KG1 (cell line): ENCODE measurements at places on chromosomes 7 and 10.

GRCh38 chr7:45390731-45391130 lies 183.4 kb upstream of the ADCY1 start:
- no peak for DNase-seq

GRCh38 chr7:2575733-2576340 lies 17.1 kb downstream of the IQCE start:
- no peak for DNase-seq

DNA sequence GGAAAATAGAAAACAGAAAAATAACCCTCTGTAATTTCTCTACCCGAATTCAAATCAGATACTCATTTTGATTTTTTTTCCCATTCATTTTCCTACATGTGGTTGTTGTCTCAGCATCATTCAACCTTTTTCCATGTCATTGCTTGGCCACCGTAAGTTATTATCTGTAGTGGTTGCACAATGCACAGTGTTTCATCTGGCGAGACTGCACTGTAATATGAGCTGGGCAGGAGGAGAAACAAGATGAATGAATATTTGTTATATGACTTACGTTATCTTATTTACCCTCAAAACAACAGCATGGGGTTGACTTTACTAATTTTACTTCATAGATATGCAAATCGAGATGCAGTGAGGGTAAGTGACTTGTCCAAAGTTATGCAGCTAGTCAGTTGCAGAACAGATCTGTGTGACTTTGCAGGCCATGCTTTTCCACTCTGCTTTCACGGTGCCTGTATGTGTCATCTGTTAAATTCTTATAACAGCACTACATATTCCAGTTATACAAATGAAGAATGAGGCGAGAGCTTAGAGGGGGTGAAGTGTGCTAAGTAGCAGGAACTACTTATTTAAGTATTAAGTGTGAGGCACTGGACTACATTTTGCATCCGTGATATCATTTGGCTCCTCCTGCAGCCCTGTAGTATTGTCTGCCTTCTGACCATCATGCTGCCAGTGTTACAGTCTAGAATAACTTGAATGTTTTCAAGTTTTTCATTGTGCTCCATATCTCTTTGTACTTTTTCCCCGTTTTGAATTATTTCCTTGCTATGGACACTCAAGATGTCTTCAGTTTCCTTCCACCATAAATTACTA lies 56.7 kb downstream of the ZMYND11 start:
- no peak for DNase-seq

GRCh38 chr10:70197235-70197945 lies 27.1 kb upstream of the SAR1A start:
- DNase-seq: no peak

GRCh38 chr7:50739744-50740435 lies 42.8 kb downstream of the GRB10 start:
- peak; percentile 61 for DNase-seq

- no peak for DNase-seq
These were observed 151.4 kb downstream of the CDH23 start for GRCh38 chr10:71547876-71548846.

DNA sequence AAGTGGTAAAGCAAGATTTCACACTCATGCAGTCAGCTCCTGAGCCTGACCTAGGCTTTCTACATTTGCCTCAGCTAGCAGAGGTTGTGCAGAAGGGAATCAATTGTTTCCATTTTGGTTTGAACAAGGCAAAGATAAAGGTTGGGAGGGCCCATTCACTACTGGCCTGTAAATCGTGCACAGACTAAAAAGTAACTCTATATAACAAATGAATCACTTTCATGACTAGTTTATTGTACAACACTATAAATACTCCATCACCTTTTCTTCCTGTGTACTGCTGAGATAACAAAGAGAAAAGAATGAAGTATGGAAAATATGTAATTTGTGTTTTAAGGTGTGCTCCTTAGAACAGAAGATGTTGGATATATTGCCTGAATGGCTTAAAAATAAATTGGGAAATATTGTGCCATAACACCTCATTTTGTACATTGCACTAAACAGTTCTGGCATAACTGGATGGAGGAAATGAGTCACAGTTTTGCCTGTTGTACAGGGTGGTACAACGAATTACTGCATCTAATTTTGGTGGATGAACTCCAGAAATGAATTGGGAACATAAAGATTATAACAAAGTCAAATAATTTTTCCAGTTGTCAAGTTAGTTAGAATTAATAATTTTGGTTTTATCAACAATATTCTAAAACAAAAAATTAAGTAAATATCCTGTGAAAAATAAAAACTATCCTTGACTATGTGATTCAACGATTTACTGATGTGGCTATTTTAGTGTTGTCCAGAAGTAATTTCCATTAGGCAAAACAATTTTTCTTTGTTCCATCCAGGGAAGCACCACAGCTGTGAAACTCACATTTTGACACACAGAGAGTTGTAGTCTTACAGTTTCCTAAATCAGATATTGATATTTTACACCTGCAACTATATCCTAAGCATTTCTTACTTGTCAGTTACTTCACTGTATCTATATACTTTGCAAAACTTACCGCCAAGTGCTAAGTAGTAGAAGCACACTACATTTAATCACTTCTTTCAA lies 18.0 kb downstream of the SEMA3C start:
- no peak for DNase-seq

DNA sequence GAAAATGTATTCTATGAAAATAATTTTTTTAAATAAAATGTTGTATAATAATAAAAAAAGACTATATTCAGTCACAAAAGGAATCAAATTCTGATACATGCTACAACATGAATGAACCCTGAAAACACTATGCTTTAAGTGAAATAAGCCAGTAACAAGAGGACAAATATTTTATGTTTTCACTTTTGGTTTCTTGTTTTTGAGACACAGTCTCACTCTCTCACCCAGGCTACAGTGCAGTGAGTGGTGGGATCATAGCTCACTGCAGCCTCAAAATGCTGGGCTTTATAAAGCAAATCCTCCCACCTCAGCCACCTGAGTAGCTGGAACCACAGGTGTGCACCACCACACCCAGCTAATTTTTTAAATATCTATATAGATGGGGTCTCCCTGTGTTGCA lies 64.2 kb downstream of the CNOT4 start:
- DNase-seq: no peak

DNA sequence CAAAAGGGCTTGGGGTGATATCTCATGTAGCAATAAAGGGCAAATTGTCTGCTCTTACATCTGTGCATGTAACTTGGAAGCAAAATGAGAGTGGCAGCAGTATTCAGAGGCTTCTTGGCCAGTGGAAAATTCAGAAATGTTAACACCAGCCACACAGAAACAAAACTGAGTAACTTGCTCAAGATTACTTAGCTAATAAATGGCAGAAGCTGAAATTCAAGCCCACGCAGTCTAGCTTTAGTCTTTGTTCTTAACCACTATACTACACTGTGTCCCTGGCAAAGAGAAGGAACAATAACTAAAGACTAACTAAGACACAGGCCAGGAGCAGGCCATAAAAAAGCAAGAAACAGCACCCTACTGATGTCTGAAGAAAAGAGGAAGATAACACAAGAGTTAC lies 185.9 kb upstream of the ASAH2 start:
- no peak for DNase-seq

DNA sequence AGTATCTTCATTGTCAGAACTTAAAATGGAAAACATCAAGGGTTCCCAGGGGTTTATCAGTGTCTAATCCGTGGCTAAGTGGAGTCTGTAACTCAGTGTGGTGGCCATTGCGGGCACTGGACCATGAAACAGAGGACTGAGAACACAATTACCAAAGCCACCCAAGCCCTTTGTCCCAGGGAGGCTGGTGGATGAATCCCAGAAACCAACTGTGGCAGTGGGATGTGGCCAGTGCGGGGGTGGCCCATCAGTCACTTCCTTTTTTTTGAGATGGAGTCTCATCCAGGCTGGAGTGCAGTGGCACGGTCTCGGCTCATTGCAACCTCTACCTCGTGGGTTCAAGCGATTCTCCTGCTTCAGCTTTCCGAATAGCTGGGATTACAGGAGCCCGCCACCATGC lies 61.8 kb downstream of the TACC2 start:
- no peak for DNase-seq

DNA sequence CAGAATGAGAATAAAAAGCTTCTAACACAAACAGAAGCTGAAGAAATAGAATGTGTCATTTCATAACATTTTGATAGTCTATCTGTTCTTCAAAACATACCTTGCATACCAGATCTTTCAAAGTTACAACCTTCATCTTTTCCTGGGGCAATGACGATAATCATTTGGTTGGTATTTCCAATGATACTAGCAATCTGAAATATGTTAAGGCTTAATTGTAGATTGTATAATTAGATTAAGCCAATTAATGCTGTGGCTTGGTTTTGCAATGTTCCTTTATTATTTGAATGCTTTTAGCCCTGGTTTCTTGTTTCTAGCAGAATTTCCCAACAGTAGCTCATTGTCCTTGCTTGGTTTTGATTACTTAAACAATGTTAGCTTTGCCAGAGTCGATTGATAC lies 84.6 kb downstream of the CABCOCO1 start:
- DNase-seq: no peak

GRCh38 chr10:119803264-119803663 lies 69.4 kb downstream of the MCMBP start:
- DNase-seq: no peak

DNA sequence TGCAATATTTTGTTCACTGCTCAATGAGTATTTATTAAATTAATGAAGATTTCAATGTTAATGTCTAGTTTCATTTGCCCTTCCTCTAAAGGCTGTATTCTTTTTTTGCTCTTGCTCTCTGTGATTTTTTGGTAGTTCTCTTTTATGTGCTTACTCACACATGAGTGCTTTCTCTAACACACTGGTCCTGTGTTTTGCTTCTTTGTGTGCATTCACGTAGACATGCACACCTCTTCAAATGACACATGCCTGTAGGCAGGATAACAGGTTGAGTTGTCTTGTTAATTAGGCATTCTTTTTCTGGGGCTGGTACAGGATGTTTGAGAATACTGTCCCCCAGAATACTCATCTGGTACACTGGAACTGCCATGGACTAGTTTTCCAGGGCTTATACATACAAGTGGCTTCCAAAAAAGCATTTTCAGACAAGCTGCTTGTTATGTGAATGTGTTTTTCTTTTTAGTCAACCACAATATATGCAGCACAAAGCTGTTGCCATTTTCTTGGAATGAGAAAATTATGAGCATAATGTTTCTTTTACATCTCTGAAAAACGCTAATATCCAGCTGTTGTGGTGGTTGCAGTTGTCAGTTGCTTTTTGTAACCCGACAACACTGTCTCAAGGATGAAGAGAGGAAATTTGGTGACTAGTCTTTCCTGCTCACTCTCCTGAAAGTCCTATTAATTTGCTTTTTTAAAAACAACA lies 416.4 kb downstream of the AUTS2 start:
- DNase-seq: no peak

DNA sequence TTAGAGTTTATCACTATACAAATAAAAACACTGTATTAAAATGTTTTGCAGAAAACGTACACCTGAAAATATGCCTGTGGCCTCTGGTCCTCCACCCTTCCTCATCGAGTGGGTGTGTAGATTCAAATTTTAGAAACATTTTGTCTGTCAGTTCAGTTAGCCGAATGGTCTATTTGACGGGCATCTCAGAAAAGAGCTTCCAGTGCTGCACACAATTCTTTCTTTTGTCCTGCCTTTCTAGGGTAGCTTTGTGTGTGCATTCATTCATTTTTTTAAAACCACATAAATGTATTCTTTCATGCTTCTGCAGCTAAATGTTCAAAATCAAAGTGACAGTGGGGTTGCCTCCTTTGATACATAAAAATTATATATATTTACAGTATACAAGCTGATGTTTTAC lies 46.8 kb downstream of the GNAI1 start:
- no peak for DNase-seq

DNA sequence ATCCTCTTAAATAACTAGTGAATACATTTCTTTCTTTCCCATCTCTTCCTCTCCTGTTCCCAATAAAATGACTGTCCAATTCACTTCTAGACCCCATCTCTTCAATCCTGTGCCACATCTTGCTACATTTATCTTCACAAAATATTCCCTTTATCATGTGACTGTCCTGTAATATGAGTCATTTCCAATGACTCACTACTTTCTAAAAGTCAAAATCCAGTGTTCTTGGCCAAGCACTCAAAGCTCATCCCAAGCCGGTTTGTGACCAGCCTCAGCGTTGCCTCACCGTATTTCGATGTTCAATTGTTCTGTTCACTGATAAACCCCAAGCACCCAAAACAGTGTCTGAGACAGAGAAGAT lies 104.7 kb downstream of the PARD3 start:
- DNase-seq: no peak

DNA sequence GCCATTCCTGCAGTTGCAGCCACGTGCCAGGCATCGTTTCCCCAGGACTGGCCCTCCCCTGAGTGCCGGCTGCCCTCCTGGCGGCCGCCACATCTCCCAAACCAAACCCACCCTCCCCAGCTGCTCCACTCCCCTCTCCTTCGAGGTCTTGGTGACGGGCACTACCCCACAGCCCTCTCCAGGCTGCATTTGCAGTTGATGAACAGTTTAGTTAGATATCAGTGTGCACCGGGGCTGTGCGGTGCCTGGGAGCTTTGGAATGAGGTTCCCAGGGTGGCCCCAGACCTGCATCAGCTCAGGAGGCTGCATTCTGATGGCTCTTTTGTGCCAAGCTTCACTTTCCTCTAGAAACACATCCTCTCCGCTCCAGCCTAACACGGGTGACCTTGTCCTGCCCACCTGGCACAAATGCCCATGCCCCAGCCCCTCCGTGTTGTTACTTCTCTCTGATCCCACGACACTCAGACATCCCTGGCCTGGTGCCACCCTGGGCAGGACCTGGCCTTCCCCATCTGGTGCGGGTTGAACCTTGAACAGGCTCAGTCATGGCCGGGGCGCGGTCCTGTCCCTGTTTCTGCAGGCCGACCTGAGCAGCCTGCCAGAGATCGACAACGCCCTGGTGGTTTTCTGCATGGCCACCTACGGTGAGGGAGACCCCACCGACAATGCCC lies 14.5 kb downstream of the TMEM120A start:
- no peak for DNase-seq

GRCh38 chr10:14173391-14173705 lies 157.4 kb downstream of the FRMD4A start:
- DNase-seq: no peak

- DNase-seq: no peak
These were observed 32.0 kb upstream of the ZCCHC24 start for GRCh38 chr10:79477456-79477855.

- peak; percentile 32 for DNase-seq
These were observed 37.4 kb downstream of the ZNRF2 start for GRCh38 chr7:30321882-30322192.

- DNase-seq: no peak
These were observed 3.5 kb upstream of the SCIN start for GRCh38 chr7:12567015-12567414.

DNA sequence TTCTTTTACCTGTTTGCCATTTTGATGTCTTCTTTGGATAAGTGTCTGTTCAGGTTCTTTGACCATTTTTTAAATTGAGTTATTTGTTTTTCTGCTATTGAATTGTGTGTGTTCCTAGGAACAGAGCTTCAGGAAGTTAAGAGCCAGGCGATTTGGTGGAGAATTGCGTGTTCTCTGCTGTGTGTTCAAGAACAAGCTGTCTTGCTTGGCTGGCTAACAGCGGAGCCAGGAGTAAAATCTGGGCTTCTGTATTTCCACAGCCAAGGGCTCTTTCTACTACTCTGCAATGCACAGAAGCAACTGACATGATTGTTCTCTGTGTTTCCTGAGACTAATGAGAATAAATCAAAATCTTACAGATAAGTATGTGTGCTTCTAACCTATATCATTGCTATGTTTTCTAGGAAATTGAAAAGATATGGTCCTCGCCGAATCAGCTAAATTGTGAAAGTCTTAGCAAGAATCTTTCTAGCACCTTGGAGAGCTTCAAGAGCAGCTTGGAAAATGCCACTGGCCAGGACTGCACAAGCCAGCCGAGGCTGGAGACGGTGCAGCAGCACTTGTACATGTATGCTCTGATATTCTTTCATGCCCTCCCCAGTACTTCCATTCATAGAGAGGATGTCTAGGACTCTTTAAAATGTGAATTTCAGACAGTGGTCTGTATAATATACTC lies 124.2 kb downstream of the ABCA13 start:
- DNase-seq: no peak
